Activated T-cell treated with anti-CD3 and anti-CD28 coated beads, Interleukin-2, amount 50 U/mL, for 48 hours (primary cell): ENCODE measurements at places on chromosomes 7 and 10.

- peak; percentile 2 for DNase-seq
Observed at GRCh38 chr10:48476279-48476982, 128.4 kb downstream of the ARHGAP22 start.

- no peak for DNase-seq
Observed at GRCh38 chr10:43386549-43386948, 15.1 kb downstream of the FXYD4 start.

- DNase-seq: no peak
Observed at GRCh38 chr7:6246251-6246917, 26.0 kb downstream of the CYTH3 start.

DNA sequence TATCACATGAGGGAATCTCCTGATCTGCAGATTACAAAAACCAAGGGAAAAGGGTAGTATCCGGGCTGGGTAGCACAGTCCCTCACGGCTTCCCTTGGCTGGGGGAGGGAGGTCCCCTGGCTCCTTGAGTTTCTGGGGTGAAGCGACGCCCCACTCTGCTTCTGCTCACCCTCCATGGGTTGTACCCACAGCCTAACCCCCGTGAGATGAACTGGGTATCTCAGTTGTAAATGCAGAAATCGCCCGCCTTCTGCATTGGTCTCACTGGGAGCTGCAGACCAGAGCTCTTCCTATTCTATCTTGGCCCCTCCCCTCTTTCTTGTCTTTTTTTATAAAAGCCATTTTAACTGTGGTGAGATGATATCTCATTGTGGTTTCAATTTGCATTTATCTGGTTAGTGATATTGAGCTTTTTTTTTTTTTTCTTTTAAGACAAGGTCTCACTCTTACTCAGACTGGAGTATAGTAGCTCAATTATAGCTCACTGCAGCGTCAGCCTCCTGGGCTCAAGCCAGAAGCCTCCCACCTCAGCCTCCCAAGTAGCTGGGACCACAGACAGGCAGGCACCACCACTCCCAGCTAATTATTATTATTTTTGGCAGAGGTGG lies 87.8 kb downstream of the ABCC2 start:
- DNase-seq: peak; percentile 57

DNA sequence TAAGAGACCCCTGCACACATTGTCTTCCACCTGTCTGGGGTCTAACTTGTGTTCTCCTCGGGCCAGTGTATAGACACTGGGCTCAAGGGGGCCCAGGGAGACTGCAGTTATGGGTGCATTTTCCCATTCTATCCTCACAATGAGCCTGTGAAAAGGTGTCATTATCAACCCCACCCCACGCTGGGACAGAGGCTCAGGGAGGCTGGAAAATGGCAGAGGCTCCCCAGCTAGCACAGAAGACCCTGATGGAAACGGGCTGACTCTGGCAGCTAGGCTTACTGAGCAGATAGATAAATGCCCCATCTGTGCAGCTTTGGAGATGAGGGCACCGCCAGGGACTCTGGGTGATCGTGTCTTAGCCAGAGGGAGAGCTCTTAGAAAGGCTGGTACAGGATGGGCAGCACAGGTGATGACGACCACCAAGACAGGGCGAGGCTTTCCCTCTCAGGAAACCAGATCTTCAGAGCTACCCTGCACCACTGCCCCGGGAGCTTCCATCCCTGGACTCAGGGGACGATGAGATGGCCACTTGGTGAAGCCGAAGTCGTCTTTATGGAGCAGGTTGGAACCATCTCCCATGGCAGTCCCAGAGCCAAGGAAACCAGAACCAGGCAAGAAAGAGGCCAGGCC lies 58.2 kb upstream of the CHST15 start:
- DNase-seq: no peak

DNA sequence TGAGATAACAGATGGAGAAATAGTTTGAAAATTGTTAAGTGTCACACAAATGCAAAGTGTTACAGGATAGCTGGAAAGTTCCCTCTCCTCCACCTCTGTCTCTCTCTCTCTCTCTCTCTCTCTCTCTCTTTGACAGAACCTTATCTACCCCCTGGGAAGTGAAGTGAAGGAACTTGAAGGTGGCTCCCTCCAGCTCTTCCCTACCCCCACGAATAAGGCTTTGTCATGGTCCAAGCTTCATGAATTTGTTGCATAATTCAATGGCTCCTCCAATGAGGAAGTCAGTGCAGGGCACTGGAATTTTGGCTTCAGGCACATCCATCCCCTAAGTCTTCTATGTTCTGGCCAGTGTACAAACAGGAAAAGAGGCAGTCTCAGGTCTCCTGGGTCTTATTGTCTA lies 66.4 kb downstream of the CDHR3 start:
- no peak for DNase-seq
